AG09309 (cell line): ENCODE measurements at places on chromosomes 4 and X.

DNA sequence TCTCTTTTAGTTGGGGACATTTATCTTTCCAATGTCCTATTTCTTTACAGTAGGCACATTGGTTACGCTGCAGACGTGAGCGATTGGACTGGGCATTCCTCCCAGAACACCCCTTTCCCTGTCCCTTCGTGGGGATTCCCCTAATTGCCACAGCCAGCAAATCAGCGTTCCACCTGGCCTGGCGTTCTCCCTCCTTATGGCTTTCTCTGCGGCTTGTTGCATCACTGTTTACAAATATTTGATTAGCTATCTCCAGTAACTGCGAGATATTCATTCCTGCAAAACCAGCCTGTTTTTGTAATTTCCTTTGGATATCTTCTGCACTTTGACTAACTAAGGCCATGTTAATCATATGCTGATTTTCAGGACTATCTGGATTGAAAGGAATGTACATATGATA is 202.5 kb upstream of the KLF8 start:
- DNase-seq, result no peak

GRCh38 chr4:16967722-16968121 is 69.3 kb upstream of the LDB2 start:
- peak; percentile 44 for DNase-seq

GRCh38 chrX:40109288-40110008 is 11.7 kb upstream of the BCOR start:
- no peak for DNase-seq

DNA sequence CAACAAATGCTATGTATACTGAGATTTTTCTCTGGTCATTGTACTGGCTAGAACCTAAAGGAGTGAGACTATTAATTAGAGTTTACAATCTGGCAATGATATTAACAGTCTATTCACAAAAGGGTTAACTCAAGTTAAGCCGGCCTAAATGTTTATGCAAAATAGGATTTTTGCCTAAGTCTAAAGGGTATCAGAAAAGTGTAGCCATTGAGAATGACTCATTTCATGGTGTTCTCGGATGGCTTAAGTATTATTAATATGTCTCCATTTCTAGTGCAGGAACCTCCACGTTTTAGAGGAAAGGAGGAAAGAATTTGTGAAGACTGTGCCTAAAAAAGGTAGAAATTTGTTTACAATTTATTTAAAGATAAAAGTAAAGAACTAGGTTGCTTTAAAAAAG is 29.8 kb downstream of the DYNLT3 start:
- no peak for DNase-seq

- DNase-seq, result no peak
These were observed 468.6 kb downstream of the INPP4B start for GRCh38 chr4:142377342-142378091.

DNA sequence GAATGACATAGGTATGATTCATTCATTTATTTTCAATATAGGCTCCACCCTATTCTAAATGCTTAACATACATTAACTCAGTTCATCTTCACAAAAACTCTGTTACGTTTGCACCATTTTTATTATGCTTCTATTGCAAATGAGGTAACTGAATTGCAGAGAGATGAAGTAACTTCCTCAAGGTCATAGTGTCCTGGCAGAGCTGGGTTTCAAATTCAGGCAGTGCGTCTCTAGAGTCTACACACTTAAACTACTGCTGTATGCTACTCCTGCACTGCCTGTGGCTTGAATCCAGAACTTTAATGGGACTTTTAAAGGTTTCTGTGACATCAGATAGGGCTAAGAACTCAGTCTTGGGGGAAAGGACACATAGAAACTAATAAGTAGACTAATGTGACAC is 413.4 kb downstream of the UBE2NL start:
- DNase-seq, result no peak

DNA sequence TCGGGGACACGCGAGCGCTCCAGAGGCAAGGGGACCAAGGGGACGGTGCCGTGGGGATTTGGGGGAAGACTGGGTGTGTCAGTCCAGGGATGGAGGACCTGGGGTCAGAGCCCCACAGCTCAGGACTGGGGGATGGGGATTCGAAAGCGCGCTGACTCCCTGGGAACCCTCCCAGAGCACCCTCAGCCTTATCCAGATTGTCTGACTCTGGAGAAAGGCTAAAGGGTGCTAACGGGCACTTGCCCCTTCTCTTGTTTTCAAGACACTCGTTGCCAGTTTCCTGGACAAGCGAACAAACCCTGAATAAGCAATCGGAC is 1.1 kb downstream of the DOCK11 start:
- DNase-seq, result no peak

GRCh38 chr4:118348886-118349285 is 3.9 kb downstream of the PRSS12 start:
- no peak for DNase-seq

GRCh38 chrX:51641421-51642021 is 22.8 kb upstream of the CENPVL3 start:
- DNase-seq, result peak; percentile 3

GRCh38 chr4:10664408-10664807 is 20.2 kb downstream of the CLNK start:
- DNase-seq, result peak; percentile 57

- DNase-seq, result no peak
These were observed 239.7 kb upstream of the KLF3 start for GRCh38 chr4:38424151-38424871.

GRCh38 chr4:38512840-38513239 is 151.2 kb upstream of the KLF3 start:
- DNase-seq, result no peak

- no peak for DNase-seq
These were observed 215.3 kb upstream of the ANXA3 start for GRCh38 chr4:78336093-78336943.

DNA sequence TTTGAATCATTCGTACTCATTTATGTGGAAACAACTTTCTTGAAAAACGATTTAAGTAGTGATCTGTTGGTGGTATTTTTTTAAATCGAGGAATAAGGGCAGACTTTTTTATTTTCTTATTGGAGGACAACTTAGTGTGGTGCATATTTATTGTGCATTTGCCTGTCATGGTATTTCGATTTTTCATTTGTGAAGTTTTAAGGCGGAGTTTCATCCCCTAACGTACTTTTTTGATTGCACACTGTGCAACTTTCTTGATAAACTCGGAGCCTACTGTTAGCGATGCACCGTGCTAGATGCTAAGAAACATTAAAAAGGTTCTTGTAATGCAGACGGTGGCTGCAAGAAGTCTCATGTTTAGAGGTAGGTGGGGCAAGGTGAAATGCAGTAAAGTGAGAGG is 1.4 kb downstream of the ZFX start:
- no peak for DNase-seq

GRCh38 chrX:71128915-71129765 is 10.7 kb downstream of the MED12 start:
- no peak for DNase-seq

GRCh38 chr4:6420972-6421371 is 51.4 kb downstream of the PPP2R2C start:
- no peak for DNase-seq

DNA sequence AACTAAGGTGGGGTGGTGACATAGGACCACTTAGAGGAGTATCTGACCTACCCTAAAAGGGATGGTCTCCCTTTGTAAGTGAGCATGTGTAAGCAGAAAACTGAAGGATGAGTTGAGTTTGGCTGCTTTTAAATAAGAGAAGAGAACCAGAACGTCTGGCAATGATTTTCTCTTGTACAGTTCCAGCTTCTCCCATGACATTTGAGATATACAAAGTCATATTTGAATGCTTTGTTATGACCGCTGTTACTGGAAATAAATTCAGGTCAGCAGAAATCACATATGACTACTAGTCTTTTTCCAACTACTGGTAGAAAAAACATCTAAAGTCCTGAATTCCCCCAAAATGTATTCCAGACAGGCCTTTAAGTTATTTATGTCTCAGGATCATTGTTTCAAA is 313.3 kb upstream of the BMP3 start:
- DNase-seq, result no peak
